ENCODE measurements at places on chromosomes 7 and 10. TPM values are rescaled to one million over a fixed set of nuclear protein-coding genes. Genes with fewer than 3 reads are reported as not detected.

Gene ZPBP
- polyA plus RNA-seq, result not detected

GRCh38 chr10:33790521-33791271 lies 456.2 kb upstream of the NRP1 start:
- DNase-seq, result no peak
- no peak overlapping the region for H3K27ac ChIP-seq
- no peaks in the 10 kb centered on the region for H3K27me3 ChIP-seq
- H3K36me3 ChIP-seq, result no peaks in the 10 kb centered on the region
- peaks cover 7% of the 10 kb centered on the region for H3K4me1 ChIP-seq

GRCh38 chr7:66523409-66523808 lies 105.3 kb upstream of the KCTD7 start:
- H3K4me1 ChIP-seq, result no peaks in the 10 kb centered on the region
- no peak overlapping the region for H3K27ac ChIP-seq
- no peak overlapping the region for H3K4me3 ChIP-seq

GRCh38 chr10:109721453-109722064 lies 201.8 kb downstream of the XPNPEP1 start:
- H3K4me3 ChIP-seq, result no peak overlapping the region
- DNase-seq, result no peak
- no peak overlapping the region for H3K27ac ChIP-seq
- H3K36me3 ChIP-seq, result no peaks in the 10 kb centered on the region
- H3K4me1 ChIP-seq, result no peaks in the 10 kb centered on the region
- H3K27me3 ChIP-seq, result no peaks in the 10 kb centered on the region

Gene NPSR1
- polyA plus RNA-seq, result not detected

- no peaks in the 10 kb centered on the region for H3K4me1 ChIP-seq
- no peaks in the 10 kb centered on the region for H3K27me3 ChIP-seq
- H3K36me3 ChIP-seq, result no peaks in the 10 kb centered on the region
- no peak overlapping the region for H3K27ac ChIP-seq
- no peak overlapping the region for H3K4me3 ChIP-seq
Observed at GRCh38 chr7:100211342-100211780, 8.4 kb upstream of the PVRIG start.

GRCh38 chr10:14384915-14385314 lies 54.2 kb upstream of the FRMD4A start:
- no peaks in the 10 kb centered on the region for H3K27me3 ChIP-seq
- H3K4me3 ChIP-seq, result no peak overlapping the region
- no peak overlapping the region for H3K27ac ChIP-seq
- DNase-seq, result no peak
- H3K36me3 ChIP-seq, result no peaks in the 10 kb centered on the region

Gene ITGA8
- polyA plus RNA-seq, result not detected

All from CD14-positive monocyte (primary cell).